ENCODE measurements at places on chromosomes 7 and 10.

- DNase-seq, result no peak
These were observed 590.2 kb downstream of the SH2D4B start for GRCh38 chr10:81127931-81128330.

- DNase-seq, result no peak
These were observed 7.9 kb upstream of the C10orf120 start for GRCh38 chr10:122707535-122707934.

GRCh38 chr10:74825371-74826141 lies 844 bp upstream of the KAT6B start:
- DNase-seq, result peak; percentile 51

- DNase-seq, result no peak
These were observed 250.0 kb upstream of the KLF6 start for GRCh38 chr10:4034907-4035598.

DNA sequence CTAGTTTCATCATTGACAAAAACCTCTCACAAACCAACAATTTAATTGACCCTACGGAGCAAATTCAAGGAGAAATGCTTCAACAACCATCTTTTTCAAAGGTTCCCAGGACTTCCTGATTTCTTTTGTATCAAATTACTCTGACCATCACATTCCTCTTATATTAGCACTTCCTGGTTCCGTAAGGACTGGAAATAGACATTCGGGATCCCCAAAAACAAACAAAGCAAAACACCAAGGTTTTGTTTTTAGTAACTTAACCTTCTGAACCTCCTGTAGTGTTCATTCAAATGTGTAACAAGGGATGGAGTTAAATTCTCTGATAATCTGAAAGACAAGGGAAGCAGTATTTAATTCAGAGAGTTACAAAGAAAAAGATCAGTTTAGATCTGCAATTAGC lies 387.6 kb upstream of the NRP1 start:
- DNase-seq, result no peak

Data from CD4-positive, alpha-beta T cell treated with Interleukin-1 beta for 1 hour (primary cell).